ENCODE measurements at places on chromosomes 11 and 22.

DNA sequence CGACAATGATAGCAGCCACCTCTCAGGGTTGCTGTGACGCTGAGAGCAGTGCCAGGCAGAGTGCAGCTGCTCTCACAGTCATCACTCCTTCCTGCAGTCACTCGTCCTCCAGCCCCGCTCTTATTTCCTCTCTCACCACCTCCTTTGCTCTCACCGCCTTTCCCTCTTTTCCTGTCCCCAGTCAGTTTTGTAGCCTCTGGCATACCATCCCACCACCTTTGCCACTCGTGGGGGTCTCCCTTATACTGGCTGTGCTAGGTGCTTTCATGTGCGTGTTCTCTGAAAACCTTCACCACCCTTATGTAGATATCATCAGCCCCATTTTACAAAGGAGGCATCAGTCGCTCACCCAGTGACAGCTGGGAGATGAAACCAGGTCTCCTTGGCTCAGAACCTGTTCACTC, 19.3 kb upstream of the ST3GAL4 start:
- DNase-seq: no peak

- DNase-seq: no peak
Observed at GRCh38 chr11:14237444-14237961, 121.5 kb downstream of the RRAS2 start.

DNA sequence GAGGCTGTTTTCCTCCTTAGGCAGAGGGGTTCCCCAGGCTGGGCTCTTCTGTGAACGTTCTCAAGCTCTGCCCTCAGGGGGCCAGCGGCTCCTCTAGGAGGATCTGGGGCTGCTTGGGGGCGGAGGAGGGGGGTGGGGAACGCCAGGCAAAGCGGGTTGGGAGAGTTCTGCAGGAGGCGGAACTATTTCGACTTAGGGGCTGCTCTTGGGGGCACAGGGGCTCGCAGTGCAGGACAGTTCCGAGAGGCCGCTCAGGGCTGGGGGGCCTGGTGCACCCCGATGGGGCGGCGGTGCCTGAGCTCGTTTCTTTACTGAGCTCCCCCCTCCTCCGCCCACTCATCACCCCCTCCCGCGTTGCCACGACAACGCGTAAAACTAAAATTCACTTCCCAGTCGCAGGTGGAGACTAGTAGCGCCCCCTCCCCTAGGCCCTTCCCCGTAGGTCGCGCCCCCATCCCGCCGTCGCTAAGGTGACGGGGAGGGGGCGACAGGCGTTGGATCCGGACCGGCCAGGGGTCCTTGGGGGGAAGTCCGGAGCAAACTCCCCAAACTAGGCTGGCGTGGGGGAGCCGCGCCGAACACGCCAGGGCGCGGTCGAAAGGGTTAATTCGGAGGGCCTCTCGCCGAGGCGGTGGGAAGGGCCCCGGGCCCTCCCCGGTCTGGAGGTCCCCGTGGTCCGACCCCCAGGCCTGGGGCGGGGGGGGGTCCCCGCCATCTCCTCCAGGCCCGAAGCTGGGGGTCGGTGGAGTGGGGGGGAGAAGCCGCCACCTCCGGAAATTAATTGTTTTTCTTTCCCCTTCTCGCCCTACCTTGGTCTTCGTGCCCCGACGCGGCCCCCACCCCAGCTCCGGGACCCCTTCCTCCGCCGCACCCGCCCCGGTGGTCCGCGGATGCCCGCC, 857 bp downstream of the SHANK3 start:
- DNase-seq: no peak

- DNase-seq: no peak
Observed at GRCh38 chr22:28955817-28956216, 72.4 kb downstream of the ZNRF3 start.

DNA sequence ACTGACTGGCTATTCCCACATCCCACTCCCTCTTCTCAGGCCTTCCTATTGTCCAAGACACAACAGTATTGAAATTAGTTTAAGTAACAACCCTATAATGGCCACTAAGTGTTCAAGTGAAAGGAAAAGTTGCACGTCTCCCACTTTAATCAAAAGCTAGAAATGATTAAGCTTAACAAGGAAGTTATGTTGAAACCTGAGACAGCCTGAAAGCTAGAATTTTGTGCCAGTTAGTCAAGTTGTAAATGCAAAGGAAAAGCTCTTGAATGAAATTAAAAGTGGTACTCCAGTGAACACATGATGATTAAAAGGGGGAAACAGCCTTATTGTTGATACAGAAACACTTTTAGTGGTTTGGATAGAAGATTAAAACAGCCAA, 332.7 kb downstream of the CASP12 start:
- DNase-seq: no peak
